Stimulated activated memory B cell treated with anti-CD40 and anti-IgM and Interleukin-4, amounts not matched to agents 10 μg/mL and 1 μg/mL and 100 μg/mL, for 72 hours (primary cell): ENCODE measurements at places on chromosomes 12 and 14.

DNA sequence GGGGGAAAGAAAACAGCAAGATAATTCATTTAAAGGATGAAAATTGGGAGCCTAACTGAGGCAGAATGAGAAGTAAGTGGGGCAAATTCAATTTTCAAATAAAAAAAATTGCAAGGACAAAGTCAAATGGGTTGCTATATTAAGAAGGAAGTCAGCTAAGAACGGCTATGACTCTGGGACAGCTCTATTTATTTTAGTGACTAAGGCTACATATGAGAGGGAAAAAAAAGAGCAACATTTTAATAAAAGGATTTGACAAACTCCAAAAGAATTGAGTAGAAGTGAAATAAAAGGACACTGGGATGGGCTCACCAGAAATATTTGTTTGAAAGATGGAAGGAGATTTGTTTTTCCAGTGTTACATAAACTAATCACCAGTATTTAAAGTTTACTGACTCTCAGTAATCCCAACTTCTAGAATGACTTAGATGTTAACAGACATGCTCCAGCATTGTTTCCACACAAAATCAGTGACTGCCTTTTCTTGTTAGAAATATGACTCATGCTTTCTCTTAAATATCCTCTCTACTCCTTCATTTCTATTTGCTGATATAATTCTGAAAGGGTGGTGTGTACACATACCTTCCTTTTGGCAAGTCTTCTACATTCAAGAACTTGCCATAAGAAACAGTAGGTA is 198.5 kb downstream of the SLC25A21 start:
- no peak for ATAC-seq

- ATAC-seq, result no peak
Observed at GRCh38 chr12:51218607-51219161, 822 bp upstream of the POU6F1 start.

- ATAC-seq, result no peak
Observed at GRCh38 chr12:68919581-68920239, 13.3 kb downstream of the CPM start.

- ATAC-seq, result no peak
Observed at GRCh38 chr12:23359975-23360701, 589.3 kb downstream of the SOX5 start.

- peak; percentile 31 for ATAC-seq
Observed at GRCh38 chr14:68404652-68405183, 388.1 kb downstream of the ZFP36L1 start.

- ATAC-seq, result no peak
Observed at GRCh38 chr14:30227876-30228275, 300.2 kb upstream of the PRKD1 start.

DNA sequence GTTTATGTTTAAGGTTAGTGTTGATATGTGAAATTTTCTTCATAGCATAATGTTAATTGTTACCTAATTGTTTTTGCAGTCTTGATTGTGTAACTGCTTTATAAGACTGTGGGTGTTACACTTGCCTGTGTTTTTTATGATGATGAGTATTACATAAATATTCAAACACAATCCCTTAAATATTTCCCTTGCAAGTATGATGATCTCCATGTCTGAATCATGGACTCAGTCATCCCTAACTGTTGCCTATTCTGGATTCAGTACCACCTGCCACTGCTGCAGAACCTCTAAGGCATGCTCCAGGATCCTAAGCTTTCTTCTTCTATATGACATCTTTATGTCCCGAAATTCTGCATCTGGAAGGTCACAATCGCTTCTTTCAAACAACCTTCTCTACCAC is 246.3 kb upstream of the CLEC14A start:
- no peak for ATAC-seq

DNA sequence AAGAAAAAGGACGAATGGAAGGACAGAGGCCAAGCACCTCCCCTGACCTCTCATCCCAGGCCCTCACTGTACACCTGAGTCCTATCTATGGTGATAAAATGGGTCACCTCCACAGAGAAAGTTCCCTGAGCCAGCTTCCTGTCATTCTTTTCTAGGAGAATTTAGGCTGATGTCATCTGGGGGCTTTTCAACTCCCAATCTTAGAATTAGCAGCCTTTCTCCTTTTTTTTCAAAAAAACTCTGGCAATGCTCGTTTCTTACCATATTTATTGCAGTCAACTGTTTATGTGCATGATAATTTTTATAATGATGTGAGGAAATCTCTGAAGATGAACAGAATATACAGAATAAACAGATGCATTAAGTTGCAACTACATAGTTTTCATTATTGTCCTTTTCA is 177.6 kb downstream of the SNAPC1 start:
- no peak for ATAC-seq

DNA sequence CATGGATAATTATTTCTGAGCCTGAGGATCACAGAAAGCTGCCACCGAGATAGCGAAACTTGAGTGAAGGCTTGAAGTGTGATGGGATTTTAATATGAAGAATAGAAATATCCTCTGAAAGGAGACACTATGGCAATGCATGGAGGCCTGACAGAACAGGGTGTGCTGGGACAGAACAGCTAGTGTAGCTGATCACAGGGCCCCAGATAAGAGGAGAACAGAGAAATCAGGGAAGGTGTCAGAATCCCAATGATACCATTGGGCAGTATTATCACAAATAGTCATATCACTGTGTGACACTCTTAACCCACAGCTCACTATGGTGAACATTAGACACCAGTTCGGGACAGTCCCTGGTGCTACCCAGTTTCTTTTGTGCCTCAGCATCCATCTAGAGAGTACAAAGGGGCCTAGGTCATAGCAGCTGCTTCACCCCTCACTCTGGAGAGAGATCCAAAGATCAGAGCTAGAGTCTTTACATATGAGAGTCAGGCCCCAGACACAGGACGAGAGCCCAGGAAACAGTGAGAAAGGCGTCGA is 506 bp upstream of the OR10P1 start:
- no peak for ATAC-seq

- no peak for ATAC-seq
Observed at GRCh38 chr14:78292003-78292402, 121.8 kb downstream of the NRXN3 start.

GRCh38 chr12:2160043-2160442 is 107.3 kb downstream of the CACNA1C start:
- no peak for ATAC-seq

GRCh38 chr12:49521389-49521788 is 17.4 kb upstream of the KCNH3 start:
- no peak for ATAC-seq

DNA sequence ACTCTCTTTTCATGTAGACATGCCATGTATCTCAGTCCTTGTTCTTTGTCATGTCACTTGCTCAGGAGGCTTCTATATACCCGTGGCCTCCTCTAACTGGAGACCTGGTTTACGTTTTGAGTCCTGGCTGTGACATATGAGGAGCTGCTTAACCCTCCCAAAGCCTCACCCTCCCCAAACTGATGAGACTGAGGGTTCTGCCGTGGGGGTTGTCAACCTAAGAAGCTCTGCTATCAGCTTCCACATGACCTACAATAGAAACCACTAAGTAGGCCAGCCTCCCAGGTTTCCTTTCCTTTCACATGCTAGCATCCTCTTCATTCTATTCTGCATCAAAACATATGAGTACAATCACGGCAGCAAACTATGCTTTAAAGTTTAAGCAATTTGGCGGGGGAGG is 76.8 kb upstream of the WSCD2 start:
- no peak for ATAC-seq

DNA sequence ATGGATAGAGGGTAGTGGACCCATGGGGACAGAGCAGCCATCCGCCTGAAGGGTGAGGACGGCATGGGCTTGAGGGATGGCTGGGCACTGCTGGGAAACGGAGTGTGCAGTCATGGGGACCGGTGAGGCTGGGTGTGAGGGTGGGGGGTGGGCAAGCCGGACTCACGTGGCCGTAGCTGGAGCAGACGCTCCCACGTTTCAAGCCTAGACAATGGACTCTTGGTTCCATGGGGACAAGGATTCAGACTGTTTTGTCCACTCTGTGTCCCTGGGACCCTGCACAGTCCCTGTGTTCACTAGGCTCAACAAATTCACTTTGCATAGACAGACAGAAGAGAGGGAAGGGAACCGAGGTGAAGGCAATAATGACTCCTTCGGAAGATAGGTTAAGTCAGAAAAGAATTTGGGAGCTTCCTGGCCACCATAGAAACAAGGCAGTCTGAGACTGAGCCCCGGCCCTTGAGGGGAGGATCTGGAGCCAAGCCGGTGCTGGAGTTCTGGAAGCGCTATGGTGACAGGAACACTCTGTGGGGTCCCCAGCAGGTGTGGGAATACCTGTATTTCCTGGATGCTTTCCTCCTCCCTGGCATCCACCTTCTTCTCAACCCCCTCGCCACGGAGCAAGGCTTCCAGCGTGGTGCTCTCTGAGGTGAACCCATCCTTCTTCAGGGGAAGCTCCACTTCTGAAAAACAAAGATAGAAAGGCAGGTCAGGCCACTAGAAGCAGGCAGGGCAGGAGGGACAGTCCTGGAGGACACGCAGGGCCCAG is 162.5 kb downstream of the DPF3 start:
- no peak for ATAC-seq

DNA sequence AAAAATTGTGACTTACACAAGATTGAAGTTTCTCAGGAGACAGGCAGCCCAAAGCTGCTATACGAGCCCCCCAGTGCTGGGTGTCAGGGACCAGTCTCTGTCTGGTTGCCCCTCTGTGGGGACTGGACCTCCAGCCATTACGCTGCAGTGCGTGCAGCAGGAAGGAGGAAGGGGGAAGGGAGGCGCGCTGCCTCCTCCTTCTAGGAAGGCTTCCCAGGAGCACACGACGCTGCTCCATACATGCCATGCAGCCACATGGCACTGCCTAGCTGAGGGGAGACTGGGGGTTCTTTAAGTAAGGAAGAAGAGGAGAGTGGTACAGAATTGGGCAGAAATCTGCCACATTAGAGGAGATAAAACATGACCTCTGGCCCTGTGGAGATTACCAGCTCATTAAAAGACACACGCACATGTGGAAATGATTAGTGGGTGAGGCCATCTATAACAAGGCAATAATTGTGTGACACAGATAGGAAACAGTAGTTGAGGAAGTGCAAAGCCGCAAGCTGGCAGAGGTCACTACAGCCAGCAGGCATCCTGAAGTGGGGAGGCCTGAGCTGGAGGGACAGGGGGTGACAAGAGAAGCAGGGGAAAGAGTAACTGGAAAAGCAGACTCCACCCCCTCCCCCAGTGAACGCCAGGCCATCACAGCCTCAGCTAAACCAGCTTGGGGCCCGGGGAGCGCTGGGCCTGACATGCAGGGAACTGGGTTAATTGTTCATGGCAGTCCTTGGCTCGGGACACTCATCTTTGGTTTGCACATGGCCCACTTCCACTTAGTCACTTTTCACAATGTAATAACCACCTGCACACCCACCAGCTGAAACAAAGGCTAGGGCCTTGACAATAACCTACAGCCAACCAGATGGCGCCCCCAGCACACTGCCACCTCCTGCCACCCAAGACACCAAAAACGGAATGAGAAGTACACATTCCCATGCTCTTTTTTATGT is 39.6 kb downstream of the CCDC88C start:
- ATAC-seq, result no peak

DNA sequence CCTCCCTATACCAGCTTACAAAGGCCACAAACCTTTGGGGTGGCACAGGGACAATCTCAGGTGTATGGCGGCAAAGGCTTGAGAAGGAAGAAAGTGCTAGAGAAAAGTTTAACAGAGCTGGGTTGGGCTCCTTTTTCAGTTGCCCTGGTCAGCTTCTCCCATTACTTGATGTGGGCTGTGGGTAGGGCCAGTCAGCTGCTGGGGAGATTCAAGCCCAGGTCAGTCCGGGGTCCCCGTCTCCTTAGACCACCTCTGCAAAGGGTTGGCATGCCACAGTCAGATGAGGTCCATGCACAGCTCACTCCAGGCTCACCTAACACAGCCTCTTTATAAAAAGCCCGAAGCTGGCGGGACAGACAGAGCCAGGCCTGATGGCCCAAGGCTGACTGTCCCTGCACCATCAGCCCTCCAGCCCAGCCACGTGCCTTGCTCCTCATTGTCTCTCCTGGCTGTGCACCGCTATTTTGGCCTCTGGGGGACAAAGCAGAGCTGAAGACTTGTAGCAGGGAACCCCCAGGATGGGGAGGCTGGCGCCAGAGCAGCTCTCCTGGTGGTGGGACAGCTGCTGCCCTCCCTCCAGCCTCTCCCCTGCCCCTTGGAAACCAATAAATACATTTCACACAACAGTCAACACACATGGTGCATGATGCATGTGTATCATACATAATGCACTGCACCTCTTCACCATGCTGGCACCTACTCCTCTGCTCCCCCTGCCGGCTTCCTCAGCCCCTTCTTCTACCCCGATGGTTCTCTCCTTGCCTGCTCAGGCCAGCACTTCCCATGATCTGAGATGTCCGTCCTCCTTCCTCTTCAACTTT is 61.7 kb upstream of the DDX11 start:
- ATAC-seq, result peak; percentile 15

DNA sequence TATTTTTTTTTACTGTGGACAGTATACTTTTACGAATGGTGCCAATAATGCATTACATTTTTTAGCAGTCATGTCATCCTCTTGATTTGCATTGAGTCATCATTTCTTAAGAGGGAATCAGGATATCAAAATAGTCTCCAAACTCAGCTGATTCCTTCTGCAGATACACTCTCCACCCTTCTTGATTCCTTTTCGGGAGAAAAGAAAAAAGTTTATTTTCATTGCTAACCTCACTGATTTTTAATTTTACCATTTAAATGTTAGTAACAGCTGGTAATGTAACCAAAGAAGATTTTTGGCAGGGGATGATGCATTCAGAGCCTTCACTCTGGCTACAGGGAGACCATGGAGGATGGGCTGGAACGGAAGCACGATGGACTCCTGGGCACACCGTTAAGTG is 47.5 kb downstream of the MRPL42 start:
- ATAC-seq, result no peak

DNA sequence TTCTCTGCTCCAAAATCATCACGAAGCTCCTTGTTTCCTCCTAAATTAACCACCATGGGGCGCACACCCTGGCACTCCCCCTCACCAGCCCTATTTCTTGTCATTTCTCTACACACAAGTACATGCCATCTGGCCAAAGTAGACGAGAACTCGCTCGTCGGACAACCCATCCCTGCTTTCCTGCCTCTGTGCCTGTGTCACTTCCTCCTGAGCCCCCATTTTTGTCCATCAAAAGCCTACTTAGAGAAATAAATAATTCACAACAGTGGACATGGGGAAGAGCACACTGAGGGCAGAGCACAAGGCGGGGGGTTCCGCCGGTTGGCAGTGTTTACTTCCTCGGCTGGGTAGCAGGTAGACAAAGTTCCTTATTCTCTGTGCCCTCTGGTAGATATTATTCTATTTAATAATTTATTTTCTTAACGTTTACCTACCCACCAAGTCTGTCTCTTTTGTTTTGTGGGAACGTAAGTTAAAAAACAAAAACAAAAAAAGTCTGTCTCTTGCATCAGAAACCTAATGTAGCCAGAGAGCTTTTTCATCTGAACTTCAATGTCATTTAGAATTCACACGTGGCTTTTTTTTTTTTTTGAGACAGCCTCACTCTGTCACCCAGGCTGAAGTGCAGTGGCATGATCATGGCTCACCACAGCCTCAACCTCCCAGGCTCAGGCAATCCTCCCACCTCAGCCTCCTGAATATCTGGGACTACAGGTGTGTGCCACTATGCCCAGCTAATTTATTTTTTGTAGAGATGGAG is 6.0 kb downstream of the VPS37B start:
- no peak for ATAC-seq
